Posterior vena cava (tissue), 2 donors: ENCODE measurements at places on chromosomes 7 and 10. TPM values are rescaled to one million over a fixed set of nuclear protein-coding genes. Genes with fewer than 3 reads are reported as not detected.

- no peak for DNase-seq
Observed at GRCh38 chr7:2508327-2509215, 11.0 kb upstream of the LFNG start.

GRCh38 chr7:24834128-24834798 lies 77.0 kb upstream of the GSDME start:
- no peak for DNase-seq

DNA sequence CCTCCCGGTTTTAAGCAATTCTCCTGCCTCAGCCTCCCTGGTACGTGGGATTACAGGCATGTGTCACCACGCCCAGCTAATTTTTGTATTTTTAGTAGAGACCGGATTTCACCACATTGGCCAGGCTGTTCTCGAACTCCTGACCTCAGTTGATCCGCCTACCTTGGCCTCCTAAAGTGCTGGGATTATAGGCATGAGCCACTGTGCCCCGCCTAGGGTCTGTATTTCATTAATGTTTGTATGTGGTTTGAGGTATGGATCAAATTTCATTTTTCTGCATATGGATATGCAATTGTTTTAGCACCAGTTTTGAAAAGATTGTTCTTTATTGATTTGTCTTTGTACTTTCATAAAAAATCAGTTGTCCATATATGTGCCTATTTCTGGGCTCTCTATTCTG lies 26.0 kb downstream of the CYP26A1 start:
- no peak for DNase-seq

- no peak for DNase-seq
Observed at GRCh38 chr7:125099519-125099918, 169.9 kb upstream of the POT1 start.

DNA sequence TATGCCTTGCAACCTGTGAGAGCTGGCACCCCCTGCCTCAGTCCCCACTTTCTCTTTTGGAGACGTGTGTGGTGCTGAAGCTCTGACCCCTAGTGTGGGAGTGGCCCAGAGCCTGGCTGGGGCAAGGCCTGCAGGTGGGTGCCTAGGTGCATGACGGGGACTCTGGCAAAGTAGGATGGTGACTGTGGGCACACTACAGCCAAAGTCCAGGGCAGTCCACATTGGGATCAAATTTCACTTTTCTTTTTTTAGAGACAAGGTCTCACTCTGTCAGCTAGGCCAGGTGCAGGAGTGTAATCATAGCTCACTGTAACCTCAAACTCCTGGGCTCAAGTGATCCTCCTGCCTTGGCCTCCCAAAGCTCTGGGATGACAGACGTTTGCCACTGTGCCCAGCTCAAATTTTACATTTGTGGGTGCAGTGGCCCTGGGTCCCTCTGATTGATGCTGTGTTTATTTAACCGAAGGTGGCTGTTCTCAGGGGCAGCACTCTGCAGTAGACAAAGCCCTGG lies 52.3 kb downstream of the NEURL1 start:
- DNase-seq: peak; percentile 67

DNA sequence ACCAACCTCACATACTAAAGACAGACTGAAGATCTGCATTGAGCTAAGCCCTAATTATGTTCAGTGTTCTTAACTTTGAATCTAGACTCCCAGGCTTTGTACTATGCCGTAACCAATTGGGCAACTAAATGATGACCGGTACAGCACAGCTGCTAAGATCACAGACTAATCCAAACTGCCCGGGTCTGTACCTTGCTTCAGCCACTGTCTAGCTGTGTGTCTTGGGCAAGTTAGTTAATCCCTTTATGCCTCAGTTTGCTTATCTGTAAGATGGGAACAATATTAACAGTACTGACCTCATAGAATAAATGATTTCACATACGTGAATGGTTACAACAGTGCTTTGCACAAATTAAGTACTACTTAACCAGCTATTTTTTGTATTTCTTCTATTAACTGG lies 205.8 kb upstream of the NFE2L3 start:
- no peak for DNase-seq

GRCh38 chr7:139823959-139824521 lies 5.0 kb upstream of the TBXAS1 start:
- no peak for DNase-seq

- DNase-seq: no peak
Observed at GRCh38 chr10:21401196-21401595, 124.3 kb downstream of the SKIDA1 start.

DNA sequence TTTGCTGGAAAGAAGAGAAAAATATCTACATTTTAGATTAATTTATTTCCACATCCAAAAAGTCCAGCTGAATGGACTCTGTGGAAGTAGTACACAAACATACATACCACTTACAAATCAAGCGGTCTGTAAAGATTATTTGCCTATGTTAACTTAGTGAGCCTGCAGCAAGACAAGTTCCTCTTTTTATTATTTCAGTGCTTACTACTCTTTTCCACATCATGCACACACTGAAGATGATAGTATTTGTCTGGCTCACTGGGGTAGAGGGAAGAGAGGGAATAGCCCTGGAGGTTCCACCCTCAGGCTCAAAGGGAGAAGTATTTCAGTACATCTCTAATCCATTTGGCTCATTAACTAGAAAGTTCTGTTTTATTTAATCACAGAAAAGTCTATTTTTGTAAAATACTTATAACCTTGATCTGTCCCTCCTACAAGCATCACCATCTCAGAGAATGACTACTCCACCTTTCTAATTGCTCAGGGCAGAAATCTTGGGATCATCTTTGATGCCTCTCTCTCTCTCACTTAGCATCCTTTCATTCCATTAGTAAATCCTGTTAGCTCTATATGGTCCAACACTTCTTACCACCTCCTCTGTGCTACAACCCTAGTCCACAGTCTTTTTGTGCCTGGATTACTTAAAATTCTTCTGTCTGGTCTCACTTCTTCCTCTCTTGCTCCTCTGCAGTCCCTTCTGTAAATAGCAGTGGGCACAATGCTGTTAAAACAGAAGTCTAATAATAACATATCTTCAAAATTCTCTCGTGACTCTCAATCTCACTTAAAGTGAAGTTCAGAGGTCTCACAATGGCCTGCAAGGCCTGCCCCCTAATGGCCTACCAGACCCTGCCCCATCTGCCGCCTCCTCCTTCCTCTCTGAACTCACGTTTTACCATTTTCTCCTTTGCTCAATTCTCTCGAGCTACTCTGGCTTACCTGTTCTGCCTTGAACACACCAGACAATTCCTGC lies 64.3 kb upstream of the CCDC6 start:
- DNase-seq: no peak

DNA sequence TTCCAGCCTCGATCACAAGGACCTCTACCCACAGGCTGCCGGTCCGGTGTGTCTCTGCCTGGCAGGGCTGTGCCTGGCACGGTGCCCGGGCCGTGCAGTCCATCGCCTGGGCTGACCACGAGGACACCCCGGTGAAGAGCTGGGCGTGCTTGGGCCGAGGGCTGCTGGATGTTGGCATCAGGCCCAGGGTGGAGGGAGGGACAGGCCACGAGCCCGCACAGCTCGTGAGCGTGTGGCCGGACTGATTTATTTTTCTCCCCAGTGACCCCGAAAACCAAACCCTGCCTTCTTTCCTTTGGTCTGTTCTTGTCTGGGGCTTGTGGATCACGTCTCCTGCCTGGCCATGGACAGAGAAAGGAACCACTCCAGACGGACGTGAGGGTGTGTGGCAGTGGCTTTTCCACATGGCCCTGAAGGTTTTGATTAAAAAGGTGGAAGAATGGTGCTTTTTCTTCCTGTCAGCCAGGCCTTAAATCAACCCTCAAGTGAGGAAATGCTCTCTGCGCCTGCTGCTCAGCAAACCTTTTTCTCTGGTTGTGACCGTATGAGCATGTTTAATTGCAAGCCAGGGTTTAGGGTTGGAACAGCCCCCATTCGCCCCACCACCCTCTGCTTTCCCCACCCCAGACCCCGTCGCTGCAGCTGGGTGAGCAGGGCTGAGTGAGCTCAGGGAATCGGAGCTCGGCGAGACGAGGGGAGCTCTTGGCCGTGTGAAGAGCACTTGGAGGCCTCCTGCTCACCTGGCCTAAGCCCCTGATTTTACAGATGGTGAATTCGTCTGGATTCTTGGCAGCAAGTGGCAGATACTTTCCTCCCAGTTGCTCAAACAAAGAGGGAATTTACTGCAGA lies 130.1 kb downstream of the RGS10 start:
- peak; percentile 90 for DNase-seq

- no peak for DNase-seq
Observed at GRCh38 chr7:16982640-16983350, 101.0 kb upstream of the AGR3 start.

GRCh38 chr7:106306256-106306655 lies 21.5 kb upstream of the NAMPT start:
- DNase-seq: no peak

ZNF736 gene
- 14.2 TPM for total RNA-seq

SLC16A12 gene
- 0.57 TPM for total RNA-seq

BTBD16 gene
- 0.14 TPM for total RNA-seq

TET1 gene
- total RNA-seq: 3.2 TPM

RAPGEF5 gene
- total RNA-seq: 56.9 TPM
